AG09309 (cell line): ENCODE measurements at places on chromosomes 13 and 19.

DNA sequence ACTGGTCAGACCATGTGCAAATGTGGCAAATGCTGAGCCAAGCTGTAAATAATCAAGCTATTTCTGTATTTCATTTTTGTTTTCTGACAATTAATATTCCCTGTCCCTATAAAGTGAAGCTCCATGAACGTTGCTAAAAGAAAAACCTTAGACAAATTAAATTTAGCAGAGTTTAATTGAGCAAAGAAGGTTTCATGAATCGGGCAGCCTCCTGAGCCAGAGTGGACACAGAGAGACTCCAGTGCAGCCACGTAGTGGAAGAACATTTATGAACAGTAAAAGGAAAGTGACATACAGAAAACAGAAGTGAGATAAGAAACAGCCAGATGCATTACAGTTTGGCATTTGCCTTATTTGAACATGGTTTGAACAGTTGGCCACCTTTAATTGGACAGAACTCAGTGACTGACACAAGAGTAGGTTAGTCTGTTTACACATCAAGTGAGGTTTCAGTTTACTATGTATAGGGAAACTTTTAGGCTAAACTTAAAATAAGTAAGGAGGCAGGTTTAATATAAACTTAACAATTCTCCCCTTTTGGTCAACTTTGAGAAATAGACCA, 69.7 kb downstream of the UFM1 start:
- no peak for DNase-seq

GRCh38 chr13:43305416-43305815, 282.0 kb downstream of the DNAJC15 start:
- DNase-seq, result no peak

DNA sequence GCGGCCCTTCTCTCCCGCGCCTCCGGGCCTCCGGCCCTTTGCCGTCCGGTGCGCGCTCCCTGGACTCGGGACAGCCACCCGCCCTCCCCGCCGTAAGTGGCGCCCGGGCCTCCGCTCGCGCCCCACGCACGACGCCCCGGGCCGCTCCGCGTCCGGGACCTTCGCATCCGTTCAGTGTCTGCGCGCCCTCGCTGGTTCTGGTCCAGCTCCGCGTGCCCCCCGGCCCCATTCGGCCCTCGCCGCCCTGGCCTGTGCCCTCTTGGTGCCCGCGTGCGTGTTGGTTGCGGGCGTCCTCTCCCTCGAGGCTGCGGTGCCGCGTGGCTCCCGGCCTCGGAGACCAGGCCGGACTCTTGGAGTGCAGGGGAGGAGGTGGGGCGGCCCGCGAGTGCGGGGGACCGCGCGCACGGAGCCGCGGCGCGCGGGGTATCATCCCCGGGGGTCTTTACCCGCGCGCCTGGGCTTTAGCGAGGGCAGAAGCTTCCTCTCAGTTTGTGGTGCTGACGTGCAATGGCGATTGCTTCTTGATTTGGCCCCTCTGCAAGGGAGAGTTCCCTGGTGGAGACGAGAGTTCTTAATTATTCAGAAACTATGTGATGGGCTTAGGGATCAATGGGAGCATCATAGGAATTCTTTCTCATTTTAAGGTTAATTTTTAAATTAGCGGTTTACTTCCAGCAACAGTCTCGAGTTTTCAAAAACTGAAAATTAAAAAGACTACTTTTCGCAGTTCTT, 757 bp downstream of the WASF3 start:
- no peak for DNase-seq

DNA sequence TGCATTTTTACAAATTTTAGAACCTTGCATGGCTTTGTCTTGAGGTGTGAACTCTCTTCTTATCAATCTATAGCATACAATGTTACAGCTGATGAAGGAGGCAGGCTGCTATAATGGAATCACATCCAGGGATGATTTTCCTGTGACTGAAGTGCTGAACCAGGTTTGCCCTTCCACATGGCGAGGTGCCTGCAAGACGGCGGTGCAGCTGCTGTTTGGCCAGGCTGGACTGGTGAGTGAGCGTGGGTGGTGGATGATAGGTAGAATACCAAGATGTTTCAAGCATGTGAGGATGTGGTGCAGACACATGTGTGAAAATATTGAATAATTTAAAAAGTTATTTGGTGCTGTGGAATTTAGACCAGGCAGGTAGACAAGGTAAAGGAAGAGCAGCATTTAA, 34.9 kb upstream of the GPI start:
- no peak for DNase-seq

DNA sequence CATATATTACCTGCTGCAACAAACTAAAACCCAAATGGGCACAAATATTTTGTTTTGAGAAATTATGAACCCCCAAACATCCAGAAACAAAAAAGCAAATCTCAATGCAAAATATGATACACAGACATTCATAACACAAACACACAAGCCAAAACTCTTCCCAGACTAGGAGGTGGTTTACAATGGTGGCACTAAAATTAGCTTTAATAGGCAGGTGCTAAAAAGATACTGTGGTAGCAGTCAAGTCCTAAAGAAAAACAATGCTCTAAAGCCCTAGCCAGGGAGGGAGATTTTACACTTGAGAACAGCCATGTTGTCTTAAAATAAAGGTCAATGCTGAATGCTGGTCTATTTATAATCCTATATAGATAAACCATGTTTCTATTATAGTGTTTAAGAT, 65.0 kb downstream of the DOCK9 start:
- no peak for DNase-seq

DNA sequence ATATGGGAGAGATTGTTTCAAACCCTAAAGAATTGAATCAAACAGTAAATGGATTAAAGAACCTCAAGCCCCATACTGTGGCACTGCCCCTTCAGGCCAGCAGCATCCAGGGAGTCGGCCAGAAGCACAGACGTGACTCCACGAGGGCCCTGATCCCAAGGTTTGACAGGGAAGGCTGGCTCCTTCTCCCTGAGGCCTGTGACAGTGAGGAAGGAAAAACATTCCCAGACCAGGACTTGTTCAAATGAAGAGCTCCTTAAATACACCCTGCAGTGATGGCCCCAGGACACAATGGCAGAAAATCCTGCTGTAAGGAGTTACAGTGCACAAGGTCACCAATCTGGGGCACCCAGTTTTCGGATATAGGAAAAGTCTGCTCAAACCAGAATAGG, 91.0 kb downstream of the COL4A1 start:
- no peak for DNase-seq

DNA sequence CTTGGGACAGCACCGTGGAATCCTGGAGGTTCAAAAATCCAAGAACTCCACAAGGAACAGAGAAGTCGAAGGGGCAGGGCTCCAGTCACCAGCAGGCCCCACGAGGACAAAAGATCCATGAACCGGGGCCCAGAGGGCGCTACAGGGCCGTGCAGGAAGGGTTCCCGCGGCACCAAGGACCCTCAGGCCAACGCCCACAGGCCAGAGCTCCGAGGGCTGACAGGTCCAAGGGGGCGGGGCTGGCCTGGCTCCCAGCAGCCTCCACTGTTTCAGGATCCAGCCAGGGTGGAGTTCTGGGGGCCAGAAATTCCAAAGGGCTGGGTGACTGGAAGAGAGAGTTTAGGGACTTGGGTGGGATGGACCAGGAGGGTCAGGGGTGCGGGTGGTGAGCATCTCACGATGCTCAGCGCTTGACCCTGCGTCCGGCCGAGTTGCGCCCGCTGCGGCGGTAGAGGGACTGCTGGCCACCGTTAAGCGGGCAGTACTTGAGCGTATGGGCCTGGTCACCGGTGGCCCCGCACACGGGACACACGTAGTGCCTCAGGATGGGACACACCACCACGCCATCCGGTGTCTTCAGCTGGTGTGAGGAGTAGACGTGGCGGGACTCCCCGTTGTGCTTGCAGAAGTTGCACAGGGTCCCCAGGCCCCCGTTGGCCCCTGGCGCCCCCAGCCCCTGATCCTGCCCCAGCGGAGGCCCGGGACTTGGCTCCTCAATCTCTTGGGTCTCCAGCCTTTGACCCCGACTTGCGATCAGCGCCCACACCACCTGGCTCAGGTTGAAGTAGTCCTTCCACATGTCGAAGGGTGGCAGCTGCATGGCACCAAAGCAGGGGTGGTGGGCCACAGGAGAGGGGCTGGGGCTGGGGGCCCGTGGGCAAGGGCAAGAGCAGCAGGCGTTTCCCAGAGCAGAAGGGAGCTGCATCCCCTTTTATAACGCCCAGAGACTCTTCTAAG, at the start of gene NANOS2:
TSS of gene NANOS2 (minus strand) at position 905 of the 957 bp plus-strand sequence. CDS start at position 820, 85 bp downstream.
- DNase-seq, result no peak

DNA sequence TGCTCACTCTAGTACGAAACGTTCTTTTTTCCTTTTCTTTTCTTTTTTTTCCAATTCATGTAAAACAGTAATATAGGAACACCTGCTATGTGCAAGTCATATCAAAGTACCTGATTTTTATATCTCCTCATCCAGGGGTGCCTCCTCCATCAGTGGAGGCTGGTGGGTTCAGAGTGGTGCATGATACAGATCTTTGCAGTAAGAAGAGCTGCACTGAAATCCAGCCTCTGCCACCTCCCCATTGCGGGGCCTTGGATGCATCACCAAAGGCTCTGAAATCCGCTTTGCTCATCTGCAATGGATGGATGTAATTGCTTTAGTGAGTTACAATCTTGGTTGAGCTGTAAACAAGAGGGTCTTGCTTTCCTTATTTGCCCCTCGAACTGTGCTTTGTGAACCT, 38.3 kb downstream of the GPR12 start:
- DNase-seq, result no peak

GRCh38 chr19:29878973-29879654, 62.9 kb upstream of the URI1 start:
- peak; percentile 46 for DNase-seq

DNA sequence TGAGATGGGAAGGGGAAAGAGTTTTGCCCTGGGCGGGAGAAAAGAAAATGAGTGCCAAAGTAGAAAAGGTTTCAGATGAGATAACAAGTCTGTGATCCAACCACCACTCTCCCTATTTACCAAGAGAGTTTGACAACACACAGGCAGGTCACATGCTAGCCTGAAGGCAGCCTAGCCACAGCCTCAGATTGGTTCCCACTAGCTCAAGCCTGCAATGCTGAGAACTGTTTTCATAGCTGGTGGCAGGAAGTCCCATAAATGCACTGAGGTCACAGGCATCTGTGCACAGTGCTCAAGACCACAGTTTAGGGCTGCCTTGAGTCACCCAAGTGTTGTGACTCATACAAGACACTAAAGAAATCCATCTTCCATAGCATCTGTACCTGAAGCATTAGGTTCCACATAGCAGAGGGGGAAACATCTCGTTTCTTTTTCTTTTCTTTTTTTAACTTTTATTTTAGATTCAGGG, 18.5 kb upstream of the POP4 start:
- no peak for DNase-seq

DNA sequence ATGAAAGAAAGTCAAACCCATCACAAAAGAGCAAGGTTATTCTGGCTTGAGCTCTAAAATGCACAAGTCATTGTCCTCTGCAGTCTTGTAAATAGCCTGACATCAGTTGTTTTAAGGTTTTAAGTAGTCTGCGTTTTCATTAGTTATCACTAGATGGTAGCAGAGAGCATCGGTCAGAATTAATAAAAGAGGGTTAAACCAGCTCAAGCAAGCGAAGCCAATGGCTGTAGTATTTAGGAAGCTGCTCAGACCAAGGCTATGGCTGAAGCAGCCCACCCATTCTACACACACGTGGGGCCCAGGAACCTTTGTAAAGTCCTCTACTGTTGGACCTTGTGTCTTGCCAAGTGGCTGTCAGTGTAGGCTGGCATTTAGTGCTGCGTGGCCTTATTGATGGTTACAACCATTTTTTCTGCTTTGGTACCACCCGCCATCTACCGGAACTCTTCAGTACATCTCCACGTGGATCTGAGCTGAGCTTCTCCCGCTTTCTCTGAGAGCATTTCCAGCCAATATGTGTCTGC, 13.3 kb upstream of the ZNF57 start:
- peak; percentile 37 for DNase-seq

- DNase-seq, result no peak
Measured at GRCh38 chr13:106385654-106386053, 149.8 kb downstream of the EFNB2 start.

DNA sequence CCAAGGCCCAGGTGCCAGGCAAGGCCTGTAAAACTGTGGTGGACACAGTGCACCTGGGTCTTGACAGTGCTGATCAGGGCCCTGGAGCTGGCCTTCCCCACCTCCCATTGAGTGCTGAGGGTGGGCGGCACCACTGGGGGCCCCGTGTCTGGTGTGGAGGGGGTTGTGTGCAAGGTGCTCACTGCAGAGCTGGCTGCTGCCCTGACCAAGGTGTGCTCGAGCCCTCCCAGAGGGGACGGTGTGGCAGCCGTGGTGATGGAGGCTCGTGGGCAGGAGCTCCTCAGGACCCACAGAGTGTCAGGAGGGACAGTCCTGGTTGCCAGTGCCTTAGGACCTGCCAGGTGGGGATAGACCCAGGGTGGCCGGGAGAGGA, 23.0 kb downstream of the ATP4B start:
- DNase-seq, result no peak
